Endothelial cell (in vitro differentiated cells): ENCODE measurements at places on chromosomes 7 and 10.

- H3K36me3 ChIP-seq = peaks cover 14% of the 10 kb centered on the region
- peak overlapping the region; percentile 58 for H3K4me3 ChIP-seq
- no peak overlapping the region for H3K27ac ChIP-seq
- peaks cover 43% of the 10 kb centered on the region for H3K4me1 ChIP-seq
Measured at GRCh38 chr7:74178632-74179031, 4.5 kb downstream of the EIF4H start.

DNA sequence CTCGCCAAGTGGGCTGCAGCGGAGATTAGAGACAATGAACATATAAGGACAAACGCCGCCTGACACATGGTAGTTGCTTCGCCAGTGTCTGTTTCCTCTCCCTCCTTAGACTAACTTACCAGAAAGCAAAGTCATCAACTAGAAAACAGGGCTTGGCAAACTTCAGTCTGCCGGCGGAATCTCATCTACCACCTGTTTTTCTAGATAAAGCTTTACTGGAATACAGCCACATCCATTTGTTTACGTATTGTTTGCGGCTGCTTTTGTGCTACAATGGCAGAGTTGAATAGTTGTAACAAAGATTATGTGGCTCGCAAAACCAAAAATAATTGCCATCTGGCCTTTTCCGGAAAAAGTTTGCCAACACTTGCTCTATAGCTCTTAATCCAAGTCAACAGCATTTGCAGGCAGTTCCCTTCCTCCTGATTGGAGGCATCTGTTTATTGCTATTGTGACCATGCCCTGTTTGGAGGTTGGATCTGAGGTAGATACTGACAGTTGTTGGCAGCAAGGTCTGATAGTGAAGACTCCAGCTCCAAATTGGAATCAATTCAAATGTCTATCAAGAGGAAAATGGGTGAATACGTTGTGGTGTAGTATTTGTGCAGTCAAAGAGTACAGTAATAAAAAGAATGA, 260.6 kb downstream of the POU6F2 start:
- no peak overlapping the region for H3K4me3 ChIP-seq
- H3K4me1 ChIP-seq = no peaks in the 10 kb centered on the region
- no peak overlapping the region for H3K27ac ChIP-seq
- no peaks in the 10 kb centered on the region for H3K27me3 ChIP-seq

GRCh38 chr7:1883834-1884582, 213.9 kb downstream of the ELFN1 start:
- no peak for DNase-seq
- peaks cover 14% of the 10 kb centered on the region for H3K4me1 ChIP-seq
- H3K27me3 ChIP-seq = peaks cover 18% of the 10 kb centered on the region
- no peak overlapping the region for H3K4me3 ChIP-seq

GRCh38 chr7:64180989-64181388, 26.0 kb upstream of the ZNF735 start:
- no peak for DNase-seq
- H3K27ac ChIP-seq = no peak overlapping the region
- no peaks in the 10 kb centered on the region for H3K36me3 ChIP-seq
- H3K27me3 ChIP-seq = peaks cover 2% of the 10 kb centered on the region

GRCh38 chr10:121572859-121573537, 25.2 kb downstream of the FGFR2 start:
- H3K27ac ChIP-seq = no peak overlapping the region
- peaks cover 1% of the 10 kb centered on the region for H3K27me3 ChIP-seq
- DNase-seq = no peak
- peaks cover 6% of the 10 kb centered on the region for H3K36me3 ChIP-seq
- H3K4me3 ChIP-seq = no peak overlapping the region
- peaks cover 34% of the 10 kb centered on the region for H3K4me1 ChIP-seq

DNA sequence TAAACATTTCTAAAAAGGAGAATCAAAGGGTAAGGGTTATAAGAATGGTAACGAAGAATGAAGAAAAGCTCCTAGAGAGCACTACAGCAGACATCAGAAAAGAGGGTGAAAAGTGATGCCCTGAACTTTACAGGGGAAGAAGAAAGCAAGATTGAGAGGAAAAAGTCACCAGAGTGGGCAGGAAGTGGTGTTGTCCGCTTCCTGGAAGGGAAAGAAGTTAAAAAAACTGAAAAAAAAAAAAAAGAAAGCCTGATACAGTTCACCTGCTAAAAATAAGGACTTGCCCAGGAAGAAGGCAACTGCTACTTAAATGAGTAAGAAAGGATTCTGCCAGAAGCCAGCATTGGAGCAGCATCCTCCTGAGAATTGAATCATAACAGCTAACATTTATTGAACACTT, 330.1 kb upstream of the PHF14 start:
- no peaks in the 10 kb centered on the region for H3K27me3 ChIP-seq
- H3K4me3 ChIP-seq = no peak overlapping the region
- H3K4me1 ChIP-seq = peaks cover 3% of the 10 kb centered on the region

GRCh38 chr10:73644015-73644743, 2.9 kb upstream of the MYOZ1 start:
- H3K27me3 ChIP-seq = peaks cover 16% of the 10 kb centered on the region
- peak; percentile 67 for DNase-seq
- peak overlapping the region; percentile 11 for H3K27ac ChIP-seq
- H3K4me3 ChIP-seq = no peak overlapping the region
- peaks cover 33% of the 10 kb centered on the region for H3K4me1 ChIP-seq

DNA sequence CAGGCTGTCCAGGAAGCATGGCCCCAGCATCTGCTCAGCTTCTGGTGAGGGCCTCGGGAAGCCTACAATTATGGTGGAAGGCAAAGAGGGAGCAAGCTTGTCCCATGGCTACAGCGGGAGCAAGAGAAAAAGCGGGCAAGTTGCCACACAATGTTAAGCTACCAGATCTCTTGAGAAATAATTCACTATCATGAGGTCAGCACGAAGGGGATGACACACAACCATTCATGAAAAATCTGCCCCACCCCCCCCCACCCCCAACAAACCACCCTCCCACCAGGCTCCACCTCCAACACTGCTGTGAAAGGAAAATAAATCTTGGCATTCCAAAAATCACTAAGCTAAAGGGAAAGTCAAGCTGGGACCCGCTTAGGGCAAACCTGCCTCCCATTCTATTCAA, 545.8 kb upstream of the NRP1 start:
- H3K27me3 ChIP-seq = no peaks in the 10 kb centered on the region
- H3K4me1 ChIP-seq = peaks cover 4% of the 10 kb centered on the region
- no peaks in the 10 kb centered on the region for H3K36me3 ChIP-seq
- no peak overlapping the region for H3K27ac ChIP-seq
- no peak overlapping the region for H3K4me3 ChIP-seq
- no peak for DNase-seq

GRCh38 chr7:88455696-88456095, 149.0 kb upstream of the STEAP4 start:
- no peak overlapping the region for H3K4me3 ChIP-seq
- H3K36me3 ChIP-seq = no peaks in the 10 kb centered on the region
- H3K27ac ChIP-seq = no peak overlapping the region
- H3K27me3 ChIP-seq = no peaks in the 10 kb centered on the region

DNA sequence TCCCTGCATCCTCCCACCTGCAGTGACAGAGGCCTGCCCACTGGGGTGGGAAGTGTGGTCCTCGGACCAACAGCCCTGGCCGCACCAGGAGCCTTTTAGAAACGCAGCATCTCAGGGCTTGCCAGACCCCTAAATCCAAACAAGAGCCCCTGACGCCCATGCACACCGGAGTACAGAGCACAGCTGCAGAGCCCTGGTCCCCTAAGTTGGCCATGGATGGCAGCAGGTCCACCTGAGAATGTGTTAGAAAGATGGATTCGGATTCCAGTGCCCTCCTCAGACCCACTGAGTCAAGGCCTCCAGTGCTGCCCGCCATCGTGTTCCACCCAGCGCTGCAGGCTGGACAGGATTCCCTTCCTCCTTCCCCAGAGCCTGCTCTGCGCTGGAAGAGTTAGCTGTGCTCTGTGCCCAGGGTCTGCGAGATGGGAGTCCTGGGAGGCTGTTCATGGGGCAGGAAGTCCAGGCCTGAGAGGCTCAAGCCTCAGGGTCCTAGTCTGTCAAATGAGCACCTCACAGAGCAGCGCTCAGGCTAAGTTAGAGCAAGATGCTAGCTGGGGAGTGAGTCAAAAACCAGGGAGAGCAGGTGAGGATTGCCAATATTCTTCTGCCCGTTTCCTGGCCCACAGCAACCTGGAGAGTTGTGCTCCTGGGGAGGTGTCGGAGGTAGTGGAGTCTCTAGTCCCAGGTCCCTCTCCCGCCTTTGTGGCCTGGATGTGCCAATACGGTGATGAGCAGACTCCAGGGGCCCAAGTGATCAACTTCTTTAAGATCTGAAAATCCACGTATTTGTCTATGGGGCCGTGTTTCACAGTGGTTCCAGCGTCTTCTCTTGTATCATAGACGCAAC, 95.9 kb upstream of the GPR26 start:
- no peaks in the 10 kb centered on the region for H3K4me1 ChIP-seq
- no peak for DNase-seq
- peaks cover 3% of the 10 kb centered on the region for H3K36me3 ChIP-seq
- H3K4me3 ChIP-seq = no peak overlapping the region

GRCh38 chr7:23472046-23472445, 1.8 kb upstream of the IGF2BP3 start:
- peaks cover 8% of the 10 kb centered on the region for H3K36me3 ChIP-seq
- H3K27me3 ChIP-seq = peaks cover 27% of the 10 kb centered on the region
- DNase-seq = no peak
- H3K4me3 ChIP-seq = peak overlapping the region; percentile 96

DNA sequence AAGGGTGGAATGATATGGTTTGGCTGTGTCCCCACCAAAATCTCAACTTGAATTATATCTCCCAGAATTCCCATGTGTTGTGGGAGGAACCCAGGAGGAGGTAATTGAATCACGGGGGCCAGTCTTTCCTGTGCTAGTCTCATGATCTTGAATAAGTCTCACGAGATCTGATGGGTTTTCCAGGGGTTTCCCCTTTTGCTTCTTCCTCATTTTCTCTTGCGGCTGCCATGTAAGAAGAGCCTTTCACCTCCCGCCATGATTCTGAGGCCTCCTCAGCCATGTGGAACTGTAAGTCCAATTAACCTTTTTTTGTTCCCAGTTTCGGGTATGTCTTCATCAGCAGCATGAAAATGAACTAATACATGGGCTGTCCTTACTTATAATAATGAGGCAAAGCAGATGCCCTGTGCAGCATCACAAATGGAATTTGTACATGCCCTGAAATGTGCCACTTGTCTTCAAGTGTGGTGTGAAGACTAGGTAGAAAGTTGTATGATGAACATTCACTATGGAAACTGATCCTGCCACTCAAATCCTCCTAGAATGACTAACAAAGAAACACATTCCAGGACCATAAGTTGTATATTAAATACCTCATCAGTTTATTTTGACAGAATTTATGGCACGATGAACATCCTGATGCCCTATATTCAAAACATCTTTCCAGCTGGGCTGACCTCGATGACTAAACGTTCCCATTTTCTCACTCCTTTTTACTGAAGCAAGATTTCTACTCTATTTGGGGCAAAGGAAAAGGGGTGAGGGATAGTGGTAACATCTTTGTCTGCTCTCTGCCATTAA, 122.8 kb upstream of the CTTNBP2 start:
- H3K4me1 ChIP-seq = no peaks in the 10 kb centered on the region
- no peaks in the 10 kb centered on the region for H3K36me3 ChIP-seq
- peaks cover 2% of the 10 kb centered on the region for H3K27me3 ChIP-seq
- DNase-seq = no peak
- H3K4me3 ChIP-seq = no peak overlapping the region
- no peak overlapping the region for H3K27ac ChIP-seq

- no peak for DNase-seq
- peaks cover 3% of the 10 kb centered on the region for H3K36me3 ChIP-seq
- no peak overlapping the region for H3K27ac ChIP-seq
- H3K27me3 ChIP-seq = no peaks in the 10 kb centered on the region
- H3K4me1 ChIP-seq = no peaks in the 10 kb centered on the region
Measured at GRCh38 chr10:27687326-27687725, 58.3 kb downstream of the MKX start.

DNA sequence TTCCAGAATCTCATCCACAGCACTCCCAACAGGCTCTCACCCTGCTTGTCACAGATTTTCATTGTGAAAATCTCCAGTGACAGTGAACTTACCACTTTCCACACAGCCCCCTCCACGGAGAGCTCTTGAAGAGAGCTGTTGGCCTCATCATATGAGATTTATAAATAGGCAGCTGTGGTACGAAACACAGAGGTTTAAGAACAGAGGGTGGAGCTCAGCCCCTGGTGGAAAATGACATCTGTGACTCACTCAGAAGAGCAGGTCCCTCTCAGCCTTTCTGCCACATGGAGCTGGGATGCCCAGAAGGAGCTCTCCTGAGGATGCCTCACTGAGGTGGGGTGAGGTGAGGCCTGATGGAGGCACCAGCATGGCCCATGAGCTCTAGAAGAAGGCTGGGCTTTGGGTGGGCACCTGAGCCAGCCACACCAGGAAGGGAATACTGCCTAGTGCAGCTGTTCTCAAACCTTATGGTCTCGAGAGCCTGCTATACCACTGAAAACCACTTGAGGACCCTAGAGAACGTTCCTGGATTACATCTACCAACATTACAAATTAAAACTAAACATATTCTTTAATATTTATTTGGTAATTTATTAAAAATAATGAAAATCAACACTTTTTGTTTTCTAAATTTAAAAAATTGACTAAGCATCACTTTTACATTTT, 25.8 kb upstream of the EEPD1 start:
- peaks cover 14% of the 10 kb centered on the region for H3K4me1 ChIP-seq
- peaks cover 5% of the 10 kb centered on the region for H3K36me3 ChIP-seq
- H3K27me3 ChIP-seq = peaks cover 5% of the 10 kb centered on the region
- no peak overlapping the region for H3K27ac ChIP-seq
- DNase-seq = no peak

- peaks cover 9% of the 10 kb centered on the region for H3K36me3 ChIP-seq
- DNase-seq = no peak
- no peak overlapping the region for H3K27ac ChIP-seq
- no peaks in the 10 kb centered on the region for H3K4me1 ChIP-seq
Measured at GRCh38 chr10:73229567-73229966, 17.5 kb downstream of the DNAJC9 start.

DNA sequence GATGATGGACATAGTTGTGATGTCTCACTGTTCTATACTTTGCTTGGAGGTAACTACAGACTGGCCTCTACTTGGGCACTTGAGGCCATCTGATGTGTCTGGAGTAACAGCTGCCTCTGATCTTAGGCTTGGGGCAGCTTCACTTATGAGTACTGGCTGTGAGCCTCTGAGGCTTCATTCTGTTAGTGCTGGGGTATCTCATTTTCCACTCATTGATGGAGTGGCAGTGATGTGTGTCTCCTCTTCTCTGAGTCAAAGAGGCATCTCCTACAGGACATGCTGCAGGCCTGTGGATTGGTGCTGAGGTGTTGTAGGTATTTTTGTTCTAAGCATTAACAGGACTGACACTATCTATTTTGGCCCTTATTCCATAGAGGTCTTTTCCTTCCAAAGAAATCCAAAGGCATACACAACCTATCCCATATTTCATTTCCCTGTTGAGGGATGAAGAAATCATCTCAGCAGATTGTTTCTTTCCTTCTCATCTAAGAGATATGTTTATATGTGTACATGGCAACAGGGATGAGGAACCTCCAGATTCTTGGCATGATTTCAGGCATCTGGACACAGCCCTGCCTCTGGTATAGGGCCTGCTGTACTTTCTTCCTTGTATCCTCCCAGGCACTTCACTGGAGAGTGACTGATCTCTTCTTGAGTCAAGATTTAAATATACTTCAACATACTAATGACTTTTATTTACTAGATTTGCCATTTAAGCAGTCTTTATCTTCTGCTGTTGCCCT, 65.7 kb upstream of the NOBOX start:
- H3K27ac ChIP-seq = no peak overlapping the region
- no peaks in the 10 kb centered on the region for H3K36me3 ChIP-seq
- no peak for DNase-seq
- H3K4me1 ChIP-seq = no peaks in the 10 kb centered on the region

GRCh38 chr10:92756201-92757065, 66.7 kb downstream of the HHEX start:
- H3K4me3 ChIP-seq = peak overlapping the region; percentile 59
- peak; percentile 41 for DNase-seq
- H3K27ac ChIP-seq = peak overlapping the region; percentile 99
- peaks cover 5% of the 10 kb centered on the region for H3K27me3 ChIP-seq
